T-helper 2 cell treated with Interferon-gamma antibody and Interleukin-4, amounts not matched to agents 100 ng/mL and 5 ng/mL, for 36 hours (primary cell): ENCODE measurements at places on chromosomes 12 and 14. TPM values are rescaled to one million over a fixed set of nuclear protein-coding genes. Genes with fewer than 3 reads are reported as not detected.

Gene BCL11B
- 79.2 and 79.6 TPM in 2 replicates for total RNA-seq

Gene RTL1
- not detected in 2 replicates for total RNA-seq

Gene MGST1
- 1.2 and 1.4 TPM in 2 replicates for total RNA-seq

Gene CKB
- total RNA-seq = 4.8 and 5.3 TPM in 2 replicates
